Stimulated activated CD8-positive, alpha-beta memory T cell treated with anti-CD3 and anti-CD28 coated beads, Interleukin-7, amount 100 ng/mL, for 24 hours (primary cell): ENCODE measurements at places on chromosomes 4 and X.

DNA sequence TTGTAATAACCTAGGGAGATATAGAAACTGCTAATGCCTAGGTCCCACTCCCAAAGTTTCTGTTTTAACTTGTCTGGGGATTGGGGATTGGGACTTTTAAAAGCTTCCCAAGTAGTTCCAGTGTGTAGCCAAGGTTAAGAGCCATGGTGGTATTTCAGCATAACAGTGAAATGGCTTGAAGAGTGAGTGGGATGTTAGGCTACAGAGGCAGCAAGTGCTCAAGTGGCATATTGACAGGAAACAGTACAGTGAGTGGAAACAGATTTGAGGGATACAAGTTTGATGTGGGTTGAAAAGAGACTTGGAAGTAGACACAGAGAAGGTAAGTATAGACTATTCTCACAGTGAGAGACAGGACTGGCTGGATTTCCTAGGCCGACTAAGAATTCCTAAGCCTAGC lies 217.6 kb upstream of the CNKSR2 start:
- DNase-seq, result no peak

DNA sequence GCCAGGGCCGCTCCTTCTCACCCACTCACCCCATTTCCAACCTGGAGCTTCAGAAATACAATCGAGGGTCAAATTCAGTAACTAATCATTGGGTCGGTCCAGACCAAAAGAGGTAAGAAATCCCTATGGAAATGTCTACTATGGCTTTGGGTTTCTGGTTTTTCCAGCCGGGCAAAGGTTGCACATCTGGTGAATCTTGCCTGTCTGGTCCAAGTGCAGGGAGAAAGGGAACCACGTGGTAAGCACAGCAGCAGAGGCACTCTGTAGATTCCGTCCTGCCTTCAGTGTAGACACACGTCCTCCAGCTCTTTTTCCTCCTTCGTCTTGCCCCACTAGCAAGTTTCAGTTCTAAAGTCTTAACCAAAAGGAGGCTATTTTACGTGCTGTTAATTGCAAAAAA lies 218.0 kb upstream of the JADE1 start:
- DNase-seq, result no peak

DNA sequence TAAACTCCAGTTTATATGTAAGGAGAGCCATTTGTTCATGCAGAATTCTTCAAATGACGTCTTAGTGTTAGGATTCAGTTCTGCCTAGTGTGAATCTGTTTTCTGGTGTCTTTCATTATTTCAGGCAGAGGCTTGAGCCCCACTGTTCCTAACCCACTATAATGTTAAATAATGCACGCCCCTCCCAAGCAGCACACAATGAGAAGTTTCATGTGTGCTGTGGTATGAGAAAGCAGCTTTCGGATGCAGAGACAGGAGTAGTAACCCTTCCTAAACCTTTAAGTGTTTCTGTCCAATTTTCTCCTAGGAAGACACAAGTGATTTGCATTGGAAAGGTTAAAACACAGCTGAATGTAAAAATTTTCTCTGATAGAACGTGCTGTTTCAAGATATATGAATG lies 54.5 kb downstream of the TRIM2 start:
- DNase-seq, result no peak

DNA sequence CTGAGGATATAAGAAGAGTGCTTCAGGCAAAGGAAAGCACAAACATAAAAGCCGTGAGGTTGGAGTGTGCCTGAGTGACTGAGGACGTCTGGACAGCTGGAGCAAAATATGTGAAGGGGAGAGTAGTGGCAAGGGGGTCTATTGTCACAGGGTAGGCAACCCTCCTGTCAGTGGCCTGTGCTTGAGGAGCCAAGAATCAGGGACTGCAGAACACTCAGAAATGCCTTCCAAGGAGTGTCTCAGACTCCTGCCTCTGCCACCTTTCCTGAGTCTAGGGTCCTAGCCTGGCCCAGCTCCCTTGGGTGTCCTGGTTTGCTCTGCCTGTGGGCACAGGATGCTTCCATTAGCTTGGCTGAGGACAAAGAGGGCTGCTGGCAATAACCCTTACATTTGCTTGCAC lies 152.5 kb upstream of the PJA1 start:
- no peak for DNase-seq

- DNase-seq, result no peak
Measured at GRCh38 chrX:42597481-42597880, 180.5 kb downstream of the PPP1R2C start.

GRCh38 chr4:130632731-130633604 lies 1537.0 kb downstream of the C4orf33 start:
- DNase-seq, result no peak

DNA sequence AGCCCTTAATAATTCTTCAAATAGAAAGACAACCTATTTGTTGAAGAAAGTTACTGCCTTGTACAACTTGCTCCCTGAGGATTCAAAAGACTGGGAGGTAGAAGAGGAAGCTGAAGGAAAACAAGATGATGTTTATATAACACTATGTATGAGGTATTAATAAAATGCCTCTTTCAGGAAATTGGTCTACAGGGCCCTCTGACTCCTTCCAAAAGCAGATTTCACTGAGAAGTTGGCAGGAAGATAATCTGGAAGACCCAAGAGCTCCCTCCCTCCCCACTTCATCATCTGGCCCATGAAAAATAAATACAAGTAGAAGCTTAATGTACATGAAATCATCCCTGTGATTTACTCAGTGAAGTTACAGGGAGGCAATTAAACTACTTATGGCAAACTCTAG lies 107.5 kb upstream of the MAGEC2 start:
- no peak for DNase-seq

GRCh38 chr4:63361066-63361465 lies 1048.2 kb downstream of the TECRL start:
- DNase-seq, result no peak

DNA sequence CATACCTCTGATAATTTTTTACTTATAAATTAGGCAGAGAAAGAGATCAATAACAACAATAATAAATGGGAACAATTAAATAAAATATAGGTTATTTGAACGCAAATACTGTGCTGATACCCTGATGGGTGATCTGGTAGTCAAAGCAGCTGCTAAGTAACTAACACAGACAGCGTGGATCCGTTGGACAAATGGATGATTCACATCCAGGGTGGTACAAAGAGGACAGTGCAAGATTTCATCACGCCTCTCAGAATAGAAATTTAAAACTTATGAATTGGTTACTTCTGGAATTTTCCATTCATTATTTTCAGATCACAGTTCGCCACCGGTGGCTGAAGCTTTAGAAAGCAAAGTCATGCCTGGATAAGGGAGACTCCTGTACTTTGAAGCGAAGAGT lies 1066.0 kb upstream of the ADGRL3 start:
- DNase-seq, result no peak

DNA sequence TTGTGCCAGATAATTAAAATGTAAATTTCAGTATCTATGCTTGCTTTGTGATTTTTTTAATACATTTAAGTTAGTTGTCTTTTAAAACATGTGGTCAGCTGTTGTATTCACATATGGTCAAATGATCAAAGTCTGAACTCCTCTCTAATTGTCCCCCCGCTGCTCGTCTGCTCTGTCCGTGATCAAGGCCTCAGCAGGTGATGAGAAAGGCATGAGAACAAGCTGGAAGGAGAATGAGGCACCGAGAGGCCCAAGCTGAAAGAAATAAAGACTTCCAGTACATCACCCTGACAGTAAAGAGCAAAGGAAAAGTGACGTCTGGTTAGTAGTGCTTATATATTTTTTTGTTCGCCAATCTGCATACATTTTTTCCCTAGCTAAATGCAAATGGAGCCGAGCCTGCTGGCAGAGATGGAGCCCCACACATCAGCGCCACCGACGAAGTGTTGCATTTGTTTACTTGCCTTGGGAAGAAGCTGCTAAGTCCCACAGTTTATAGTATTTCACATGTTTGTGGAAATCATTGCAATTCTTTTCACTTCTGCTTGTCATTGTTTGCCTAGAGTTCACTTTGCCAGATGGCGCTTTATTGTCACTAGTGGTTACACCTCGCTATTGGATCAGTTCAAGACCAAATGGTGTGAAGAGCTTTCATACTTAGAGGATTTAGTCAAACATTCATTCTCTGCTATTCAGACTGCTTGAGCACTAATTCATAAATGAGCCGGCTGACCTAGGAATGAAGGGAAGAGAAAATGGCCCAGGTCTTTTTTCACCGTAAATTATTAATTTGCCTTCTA lies 181.5 kb downstream of the ZIC3 start:
- no peak for DNase-seq
